NCI-H1930 (cell line): ENCODE measurements at places on chromosomes 3 and 15.

DNA sequence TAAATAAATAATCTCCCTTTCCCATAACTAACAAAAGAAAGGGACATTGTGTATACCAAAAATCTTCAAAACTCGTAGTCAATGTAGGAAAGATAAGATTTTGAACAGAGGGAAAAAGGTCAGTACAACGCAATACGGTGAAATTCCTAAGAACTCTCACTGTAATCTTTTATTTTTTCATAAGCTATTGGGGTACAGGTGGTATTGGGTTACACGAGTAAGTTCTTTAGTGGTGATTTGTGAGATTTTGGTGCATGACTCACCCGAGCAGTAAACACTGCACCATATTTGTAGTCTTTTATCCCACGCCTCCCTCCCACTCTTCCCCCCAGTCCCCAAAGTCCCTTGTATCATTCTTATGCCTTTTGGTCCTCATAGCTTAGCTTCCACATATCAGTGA lies 718.0 kb downstream of the TBL1XR1 start:
- DNase-seq, result no peak

DNA sequence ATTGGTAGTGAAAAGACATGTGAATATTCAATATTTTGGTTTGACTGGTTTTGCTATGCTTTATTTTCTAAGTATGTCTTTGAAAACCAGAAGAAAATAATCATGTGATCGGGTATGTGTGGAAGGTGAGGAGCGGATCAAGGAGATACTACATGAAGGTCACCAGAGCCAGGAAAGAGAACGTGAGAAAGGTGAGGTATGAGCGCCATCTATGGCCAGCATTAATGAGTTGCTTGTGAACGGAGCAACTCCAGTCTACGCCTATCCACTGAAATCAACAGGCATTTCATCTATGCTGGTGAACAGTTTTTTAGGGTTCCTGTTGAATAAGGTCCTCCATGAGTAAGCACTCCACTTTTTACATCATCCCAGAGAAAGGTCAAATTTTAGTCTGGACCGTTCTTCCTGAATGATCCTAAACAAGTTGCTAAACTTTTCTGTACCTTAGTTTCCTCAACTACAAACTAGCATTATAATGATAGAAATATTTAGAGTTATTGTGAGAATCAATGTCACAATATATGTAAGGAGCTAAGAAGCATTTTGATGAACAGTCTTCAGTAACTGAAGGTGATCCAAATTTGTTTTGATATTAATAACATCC lies 1435.2 kb upstream of the CADM2 start:
- DNase-seq, result no peak

- no peak for DNase-seq
Measured at GRCh38 chr3:152283492-152284381, 15.0 kb downstream of the MBNL1 start.

DNA sequence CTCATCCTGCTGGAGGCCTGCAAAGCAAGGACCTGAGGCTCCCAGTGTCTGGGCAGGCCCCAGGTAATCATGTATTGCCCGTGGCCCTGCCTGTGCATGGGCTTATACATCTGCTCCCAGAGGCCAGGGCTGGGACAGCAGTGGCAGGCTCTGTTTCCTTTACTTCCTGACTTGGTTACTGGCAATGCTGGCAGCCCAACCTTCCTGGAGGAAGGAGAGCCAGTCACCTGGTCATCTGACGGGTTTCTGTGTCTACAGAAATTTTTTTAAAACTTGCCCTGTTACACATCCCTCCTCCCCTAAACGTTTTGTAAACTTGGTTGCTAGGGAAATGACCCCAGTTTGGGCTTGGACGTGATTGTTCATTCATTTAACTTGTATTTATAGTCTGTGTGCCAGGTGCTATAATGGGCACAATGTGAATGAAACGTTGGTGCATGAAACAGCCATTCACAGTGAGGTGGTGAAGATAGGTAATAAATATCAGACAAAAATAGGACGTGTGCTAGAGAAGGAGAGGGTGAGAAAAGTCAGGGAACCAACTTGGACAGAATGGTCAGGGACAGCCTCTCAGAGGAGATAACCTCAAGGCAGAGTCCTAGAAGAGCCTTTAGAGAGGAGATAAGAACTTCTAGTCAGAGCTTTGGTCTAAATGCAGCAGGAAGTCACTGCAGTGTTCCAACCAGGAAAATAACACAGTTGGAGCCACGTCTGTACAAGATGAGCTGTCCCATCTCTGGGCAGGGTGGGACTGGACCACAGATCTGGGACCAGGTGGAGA lies 14.1 kb downstream of the TEX264 start:
- no peak for DNase-seq

- no peak for DNase-seq
Measured at GRCh38 chr3:4693620-4694019, 200.5 kb downstream of the ITPR1 start.
